Ureter (tissue), 1 donor: ENCODE measurements at places on chromosomes 13 and 19. TPM values are rescaled to one million over a fixed set of nuclear protein-coding genes. Genes with fewer than 3 reads are reported as not detected.

Gene SLITRK5
- 0.49 TPM for total RNA-seq

DNA sequence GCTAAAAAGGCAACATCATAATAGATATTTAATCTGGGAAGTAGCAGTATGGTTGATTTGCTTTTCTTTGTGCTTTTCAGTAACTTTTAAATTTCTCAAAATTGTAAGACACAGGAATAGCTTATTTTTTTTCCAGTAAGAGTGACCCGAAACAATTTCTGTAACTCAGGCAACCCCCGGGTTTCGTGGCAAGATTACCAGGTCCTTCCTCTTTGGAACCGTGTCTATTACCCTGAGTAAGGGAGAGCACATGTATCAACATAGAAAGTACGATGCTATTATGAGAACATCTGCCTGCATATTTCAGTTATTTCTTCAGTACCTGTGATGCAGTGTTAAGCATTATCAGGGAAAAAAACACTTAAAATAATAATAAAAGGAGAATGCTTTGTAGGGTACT lies 64.1 kb downstream of the DOCK9 start:
- no peak for DNase-seq

Gene SPATA13
- 19.0 TPM for total RNA-seq

Gene ZNF534
- not detected for total RNA-seq

Gene ENOX1
- 7.1 TPM for total RNA-seq
